ENCODE measurements at places on chromosomes 7 and 10.

DNA sequence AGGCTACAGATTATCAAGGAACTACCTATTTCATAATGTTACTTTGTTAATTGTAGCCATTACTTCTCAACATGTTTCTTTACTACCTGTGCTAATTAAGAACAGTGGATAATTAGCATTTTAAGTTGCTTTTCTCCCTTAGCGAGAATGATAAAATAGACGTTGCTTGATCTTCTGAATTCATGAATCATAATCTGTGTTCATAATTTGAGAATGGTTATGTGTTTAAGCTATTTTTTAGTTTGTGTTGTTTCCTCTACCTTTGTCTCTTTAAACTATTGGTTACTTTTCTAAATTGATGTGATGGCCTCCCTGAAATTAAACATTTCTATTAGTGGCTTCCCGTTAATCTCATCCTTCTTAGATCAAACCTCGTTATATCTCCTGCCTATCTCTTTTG, at the start of gene ZRANB1:
TSS of gene ZRANB1 (plus strand) at position 301 of the 400 bp plus-strand sequence. CDS start 371 bp downstream, outside the sequence.
- no peak for DNase-seq

DNA sequence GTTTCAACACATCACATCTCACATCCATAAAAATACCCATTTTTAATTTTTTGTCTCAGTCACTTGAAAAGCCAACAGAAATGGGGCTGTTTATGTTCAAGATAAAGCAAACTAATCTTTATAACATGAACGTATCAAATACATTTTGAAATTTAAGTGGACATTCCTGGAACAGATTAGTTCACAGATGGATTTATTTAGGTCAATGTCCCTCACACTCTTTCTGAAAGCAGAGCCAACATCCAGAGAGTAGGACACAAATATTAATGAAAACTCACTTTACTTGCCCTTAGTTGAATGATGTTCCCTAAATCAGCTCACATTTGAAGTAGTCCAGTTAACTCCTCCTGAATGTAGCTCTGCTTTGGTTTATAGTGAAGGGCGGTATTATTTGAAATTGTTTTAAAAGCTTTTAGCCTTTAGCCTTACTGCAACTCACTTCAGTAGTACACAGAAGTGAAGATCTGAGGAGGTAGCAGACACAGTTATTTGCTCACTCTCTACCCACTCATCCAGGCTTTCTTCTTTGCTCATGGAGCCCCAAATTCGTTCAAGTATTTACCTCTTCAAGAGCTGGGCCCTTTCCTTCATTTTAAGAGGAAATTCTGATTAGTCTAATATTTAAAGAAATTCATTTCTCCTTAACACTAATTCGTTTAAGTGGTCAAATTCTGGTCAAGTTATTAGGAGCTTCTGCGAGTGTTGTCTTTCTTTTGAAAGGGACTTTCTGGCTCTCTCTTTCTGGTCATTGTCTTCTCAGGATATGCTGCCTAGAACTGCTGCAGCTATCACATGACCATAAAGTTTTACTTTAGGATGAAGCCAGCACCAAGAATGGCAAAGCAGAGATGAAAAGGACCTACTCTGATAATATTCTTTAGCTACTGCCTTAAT, 180.6 kb upstream of the AGR3 start:
- DNase-seq = no peak

DNA sequence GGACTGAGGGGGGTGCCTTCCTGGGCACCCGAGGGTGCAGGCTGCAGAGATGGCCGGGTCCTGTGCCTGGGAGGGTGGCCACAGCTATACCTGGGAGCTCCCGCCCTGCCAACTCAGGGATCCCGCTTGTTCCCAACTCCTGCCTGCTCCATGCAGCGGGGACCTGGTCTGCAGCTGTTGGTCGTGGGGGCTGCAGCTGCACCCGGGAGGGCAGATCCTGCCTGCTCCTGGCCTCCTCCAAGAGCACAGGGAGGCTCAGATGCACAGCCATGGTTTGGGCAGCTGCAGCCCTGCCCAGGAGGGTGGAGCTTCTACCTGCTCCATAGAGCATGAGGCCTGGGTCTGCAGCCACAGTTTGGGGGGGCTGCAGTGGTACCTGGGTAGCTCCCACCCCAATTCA, 13.3 kb upstream of the TCTN3 start:
- no peak for DNase-seq

GRCh38 chr10:117363028-117363427, 12.2 kb downstream of the PDZD8 start:
- DNase-seq = no peak

DNA sequence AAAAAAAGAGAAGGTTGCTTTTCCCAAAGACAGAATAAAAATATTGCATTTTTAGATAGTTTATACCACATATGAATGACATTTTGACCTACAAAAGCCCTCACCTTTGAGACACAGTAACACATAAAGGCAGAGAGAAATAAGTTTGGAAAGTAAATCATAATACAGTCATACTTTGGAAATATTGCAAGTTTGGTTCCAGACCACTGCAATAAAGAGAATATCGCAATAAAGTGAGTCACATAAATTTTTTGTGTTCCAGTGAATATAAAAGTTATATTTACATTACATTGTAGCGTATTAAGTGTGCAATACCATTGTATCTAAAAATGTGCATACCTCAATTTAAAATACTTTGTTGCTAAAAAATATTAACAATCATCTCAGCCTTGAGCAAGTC, 40.3 kb downstream of the CCDC71L start:
- no peak for DNase-seq

GRCh38 chr7:37336259-37336658, 112.4 kb downstream of the ELMO1 start:
- no peak for DNase-seq

GRCh38 chr7:1301054-1301881, 68.6 kb downstream of the UNCX start:
- no peak for DNase-seq

GRCh38 chr7:1298051-1298930, 65.6 kb downstream of the UNCX start:
- no peak for DNase-seq

- DNase-seq = no peak
Measured at GRCh38 chr10:28983799-28984198, 305.1 kb upstream of the LYZL1 start.

DNA sequence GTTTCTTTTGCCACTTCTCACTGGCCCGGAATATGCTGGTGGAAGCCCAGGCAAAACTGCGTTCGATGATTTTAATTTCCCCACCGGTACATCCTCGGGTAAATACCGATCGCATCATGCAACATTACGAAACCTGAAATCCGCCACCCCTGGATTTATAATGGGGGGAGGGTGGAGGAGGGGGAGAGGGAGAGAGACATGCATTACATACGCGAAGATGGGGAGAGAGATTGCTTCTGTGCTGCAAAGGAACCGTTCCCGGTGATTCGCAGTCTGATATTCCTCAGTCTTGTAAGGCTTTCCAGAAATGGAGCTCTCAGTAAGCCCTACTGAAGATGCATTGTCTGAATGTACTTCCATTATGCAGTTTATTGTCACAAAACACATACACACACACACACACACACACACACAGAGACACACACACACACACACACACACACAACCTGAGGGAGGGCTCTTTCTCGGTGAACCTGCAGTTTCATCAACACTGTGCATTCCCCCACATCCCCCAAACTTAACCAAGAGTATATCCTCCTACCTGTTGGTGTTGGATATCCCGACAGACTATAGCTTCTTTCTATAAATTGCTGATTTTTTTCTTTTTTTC, 741 bp downstream of the GPR85 start:
- DNase-seq = no peak

- no peak for DNase-seq
Measured at GRCh38 chr10:15725603-15726002, 5.9 kb upstream of the ITGA8 start.

GRCh38 chr7:131797841-131798240, 241.4 kb upstream of the PODXL start:
- DNase-seq = no peak

GRCh38 chr7:133571076-133571475, 318.2 kb downstream of the EXOC4 start:
- no peak for DNase-seq

- DNase-seq = no peak
Measured at GRCh38 chr10:125144693-125145623, 15.4 kb downstream of the CTBP2 start.

GRCh38 chr7:91999631-92000565, 59.2 kb downstream of the AKAP9 start:
- no peak for DNase-seq

DNA sequence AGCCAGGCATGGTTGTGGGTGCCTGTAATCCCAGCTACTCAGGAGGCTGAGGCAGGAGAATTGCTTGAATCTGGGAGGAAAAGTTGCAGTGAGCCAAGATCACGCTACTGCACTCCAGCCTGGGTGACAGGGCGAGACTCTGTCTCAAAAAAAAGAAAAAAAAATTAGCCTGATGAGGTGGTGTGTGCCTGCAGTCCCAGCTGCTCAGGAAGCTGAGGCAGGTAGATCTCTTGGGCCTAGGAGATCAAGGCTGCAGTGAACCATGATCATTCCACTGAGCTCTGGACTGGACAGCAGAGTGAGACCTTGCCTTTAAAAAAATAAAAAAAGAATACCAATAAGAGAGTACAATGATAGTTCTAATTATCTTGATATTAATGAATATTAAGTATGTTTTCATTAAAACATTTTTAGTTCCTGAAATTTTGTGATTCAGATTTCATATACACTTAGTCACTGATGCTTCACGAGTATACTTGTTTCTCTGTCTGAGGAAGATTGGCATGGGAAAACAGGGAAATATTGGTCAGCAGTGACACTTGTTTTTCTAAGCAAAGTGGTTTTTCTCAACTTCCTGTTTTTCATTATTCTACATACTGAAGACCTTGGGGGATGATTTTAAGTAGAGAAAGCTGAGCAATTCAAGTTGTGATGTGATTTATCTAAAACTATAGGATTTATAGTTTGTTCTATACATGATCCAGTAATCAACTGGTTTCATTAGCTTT, 76.8 kb downstream of the ADK start:
- DNase-seq = no peak

GRCh38 chr7:85883-86515, 106.4 kb upstream of the FAM20C start:
- DNase-seq = no peak

- no peak for DNase-seq
Measured at GRCh38 chr7:7654964-7655715, 14.6 kb downstream of the UMAD1 start.

- no peak for DNase-seq
Measured at GRCh38 chr10:4246881-4247358, 461.9 kb upstream of the KLF6 start.

- DNase-seq = no peak
Measured at GRCh38 chr7:101165958-101166647, 734 bp upstream of the VGF start.

GRCh38 chr10:71990706-71991269, 26.6 kb downstream of the CHST3 start:
- no peak for DNase-seq

DNA sequence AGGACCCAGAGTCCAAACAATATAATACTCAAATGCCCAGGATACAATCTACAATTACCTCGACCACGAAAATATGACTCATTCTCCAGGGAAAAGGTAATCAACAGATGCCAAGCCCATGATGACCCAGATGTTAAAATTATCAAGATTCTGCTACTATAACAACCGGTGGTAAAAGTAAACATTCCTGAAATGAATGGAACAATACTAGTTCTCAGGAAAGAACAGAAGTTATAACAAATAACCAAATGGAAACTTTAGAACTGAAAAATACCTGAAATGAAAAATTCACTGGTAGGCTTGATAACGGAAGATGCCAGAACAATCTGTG, 34.1 kb upstream of the GUSB start:
- DNase-seq = no peak

DNA sequence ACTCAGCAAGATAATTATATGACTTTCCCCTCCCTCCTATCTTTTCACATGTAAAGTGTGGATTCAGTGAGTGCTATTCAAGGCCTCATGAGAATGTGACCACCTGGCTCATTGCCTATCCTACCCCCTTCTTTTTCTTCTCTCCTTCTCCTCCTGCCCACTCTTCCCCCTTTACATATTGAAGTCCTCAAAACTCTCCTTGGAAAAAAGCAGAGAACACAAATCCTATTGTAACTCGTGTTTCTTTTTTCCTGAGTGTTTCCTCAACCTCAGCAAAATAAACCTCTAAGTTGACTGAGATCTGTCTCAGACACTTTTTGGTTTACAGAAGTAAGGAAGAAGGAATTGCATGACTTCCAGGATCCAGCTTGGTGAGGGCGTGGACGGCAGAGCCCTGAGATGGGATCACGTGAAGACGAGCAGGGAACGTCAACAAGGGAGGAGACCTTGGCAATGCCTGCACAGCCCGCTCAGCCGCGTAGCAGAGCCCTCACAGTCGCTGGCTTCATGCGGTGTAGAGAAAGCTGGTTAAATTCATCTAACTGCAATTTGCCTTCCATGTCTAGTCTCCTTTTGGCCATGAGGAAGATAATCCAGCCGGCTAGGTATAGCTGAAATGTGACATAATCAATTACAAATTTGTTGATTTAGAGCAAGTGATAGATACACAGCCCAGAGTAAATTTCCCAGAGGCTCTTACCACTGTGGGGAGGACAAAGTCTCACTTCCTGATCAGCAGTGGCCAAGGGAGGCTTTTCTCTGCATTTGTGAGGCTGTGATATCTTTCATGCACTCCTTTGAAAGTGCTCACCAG, 75.7 kb downstream of the LYZL2 start:
- DNase-seq = no peak

- DNase-seq = no peak
Measured at GRCh38 chr7:107345898-107346297, 124.0 kb upstream of the GPR22 start.

DNA sequence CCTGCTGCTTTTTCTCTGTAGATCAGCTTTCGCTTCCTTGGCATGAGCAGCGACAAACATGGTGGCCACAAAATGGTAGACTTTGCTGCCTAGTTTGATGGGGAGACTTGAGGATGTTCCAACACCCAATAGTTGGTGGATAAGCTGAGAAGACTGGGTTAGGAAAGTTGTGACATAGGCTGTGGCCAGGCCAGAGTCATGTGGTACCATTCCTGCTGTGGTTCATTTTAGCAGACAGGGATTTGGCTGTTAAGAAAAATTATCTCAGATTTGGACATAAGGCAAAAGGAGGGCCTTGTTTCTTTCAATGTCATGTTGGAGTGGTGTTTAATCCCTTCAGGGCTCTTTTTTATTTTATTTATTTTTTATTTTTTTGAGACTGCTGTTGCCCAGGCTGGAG, 26.6 kb upstream of the FAM180A start:
- DNase-seq = no peak

- DNase-seq = no peak
Measured at GRCh38 chr10:43960477-43960876, 311.8 kb upstream of the ZNF32 start.

GRCh38 chr10:112695539-112695938, 248.5 kb downstream of the VTI1A start:
- no peak for DNase-seq

DNA sequence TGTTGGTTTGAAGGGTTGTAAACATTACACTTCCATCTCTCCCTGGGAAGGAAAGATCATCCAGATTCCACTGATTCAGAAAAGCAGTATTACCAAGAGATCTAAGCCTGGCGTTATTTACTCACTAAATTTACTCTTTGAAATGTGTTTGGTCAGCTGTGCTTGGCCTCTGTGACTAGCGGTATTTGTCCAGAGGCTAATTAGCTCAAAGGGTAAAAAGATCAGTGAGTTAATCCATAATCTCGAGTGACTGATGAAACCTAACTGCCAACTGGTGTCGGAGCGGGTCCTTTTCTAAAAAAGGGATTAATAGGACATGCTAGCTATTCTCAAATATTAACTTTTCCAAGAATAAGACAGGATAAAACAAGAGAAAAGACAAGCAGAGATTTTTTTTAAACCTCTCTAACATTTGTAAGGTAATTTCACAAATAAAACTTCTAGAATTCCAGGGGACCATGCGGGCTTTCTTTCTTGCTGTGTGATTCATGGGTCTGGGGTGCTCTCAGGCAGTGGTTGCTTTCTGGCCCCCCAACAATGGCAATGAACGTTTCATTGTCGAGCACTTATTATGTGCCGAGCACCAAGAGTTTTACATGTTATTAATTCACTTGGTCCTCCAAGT, 247.3 kb upstream of the AOAH start:
- no peak for DNase-seq
